ENCODE measurements at places on chromosomes 4 and X.

DNA sequence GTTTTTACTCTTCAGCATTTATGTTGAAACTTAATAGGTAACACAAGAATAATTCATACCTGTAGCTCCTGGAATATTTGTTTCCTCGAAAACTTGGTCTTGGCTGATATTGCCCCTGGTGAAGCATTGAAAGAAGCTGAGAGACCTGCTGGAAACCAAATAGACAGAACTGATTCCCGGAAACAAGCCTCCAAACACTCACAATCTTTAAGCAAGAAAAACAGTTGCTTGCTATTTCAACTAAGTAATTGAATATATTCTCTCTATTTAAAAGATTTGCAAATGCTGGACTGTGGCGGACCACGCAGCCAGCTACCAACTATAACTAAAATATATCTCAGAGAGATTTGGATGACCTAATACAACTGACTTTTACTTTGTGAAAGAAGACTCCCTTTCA is 3.6 kb downstream of the PCDH18 start:
- DNase-seq = no peak

GRCh38 chrX:40273356-40274050 is 175.7 kb upstream of the BCOR start:
- no peak for DNase-seq

- no peak for DNase-seq
Observed at GRCh38 chrX:49039598-49040375, 3.4 kb downstream of the TFE3 start.

GRCh38 chr4:164188236-164188635 is 565.7 kb upstream of the SMIM31 start:
- DNase-seq = no peak

GRCh38 chr4:109091727-109092409 is 210.6 kb downstream of the COL25A1 start:
- no peak for DNase-seq

- no peak for DNase-seq
Observed at GRCh38 chr4:105126311-105127169, 20.1 kb upstream of the TET2 start.

GRCh38 chr4:78683352-78683751 is 92.8 kb upstream of the BMP2K start:
- no peak for DNase-seq

DNA sequence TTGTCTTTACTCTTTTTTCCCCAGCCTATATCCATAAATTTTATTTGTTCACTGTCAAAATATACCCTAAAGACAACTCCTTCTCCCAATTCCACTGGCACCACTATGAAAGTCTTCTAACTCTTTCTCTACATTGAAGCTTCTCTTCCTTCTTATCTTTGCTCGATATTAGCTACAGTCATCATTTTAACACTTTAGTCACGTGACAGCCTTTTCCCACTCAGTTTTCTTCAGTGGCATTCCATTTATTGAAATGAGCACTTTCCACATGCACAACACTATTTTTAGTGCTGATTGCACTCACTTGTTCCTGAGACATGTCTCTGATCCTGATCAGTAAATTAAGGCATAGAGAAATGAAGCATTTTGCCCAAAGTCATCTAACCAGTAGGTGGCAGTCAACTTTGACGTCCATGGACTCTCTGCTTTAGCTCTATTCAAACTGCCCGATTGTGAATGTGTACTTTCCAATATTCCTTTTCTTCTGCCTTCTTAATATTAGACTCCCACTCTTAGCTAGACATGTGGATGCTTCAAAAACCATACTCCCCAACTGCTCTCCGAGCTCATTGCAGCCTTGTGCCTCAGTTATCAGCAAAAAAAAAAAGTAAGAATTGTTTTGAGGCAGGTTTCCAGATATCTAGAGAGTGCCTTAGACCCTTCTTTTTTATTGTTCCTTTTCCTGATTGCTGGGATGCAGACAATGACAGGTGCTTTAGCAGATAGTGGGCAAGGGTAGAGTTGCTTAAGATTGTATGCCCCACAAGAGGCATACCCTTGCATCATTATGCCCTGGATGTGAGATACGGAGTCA is 394.4 kb upstream of the ADGRL3 start:
- no peak for DNase-seq

DNA sequence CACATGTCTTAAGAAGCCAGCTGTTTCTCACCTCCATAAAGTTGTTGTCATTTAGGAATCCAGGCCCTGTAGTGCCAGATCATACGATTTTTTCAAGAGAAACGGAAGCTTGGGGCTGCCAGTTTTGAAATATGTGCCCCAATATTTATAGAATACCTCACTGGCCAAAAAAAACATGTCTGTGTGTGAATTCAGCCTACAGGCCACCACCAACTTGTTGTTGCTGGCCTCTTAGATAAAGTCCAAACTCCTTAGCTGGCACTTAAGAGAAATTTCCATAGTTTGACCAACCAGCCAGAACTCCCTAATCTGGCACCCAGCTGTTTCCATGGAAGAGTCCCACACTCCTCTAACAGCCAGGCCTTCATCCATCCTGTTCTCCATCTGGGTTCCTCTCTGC is 74.1 kb downstream of the WDR19 start:
- DNase-seq = no peak

GRCh38 chr4:54877006-54877405 is 219.2 kb downstream of the KIT start:
- no peak for DNase-seq

DNA sequence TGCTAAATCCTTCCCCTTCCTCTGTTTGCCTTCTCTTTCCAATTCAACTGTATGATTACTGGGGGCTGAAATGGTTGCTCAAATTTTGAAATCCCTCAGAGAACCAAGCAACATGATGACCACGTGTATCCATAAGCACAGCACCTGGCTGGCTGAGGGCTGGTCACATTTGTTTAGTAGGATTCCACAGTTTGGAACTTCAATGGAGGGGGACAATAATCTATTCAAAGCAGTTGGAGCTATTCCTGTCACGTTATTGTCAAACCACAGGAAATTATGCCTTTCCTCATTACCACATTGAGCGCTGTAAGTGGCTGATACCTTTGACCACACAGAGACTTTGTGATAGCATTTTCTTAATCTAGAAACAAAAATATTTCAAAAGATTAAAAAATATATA is 7.0 kb downstream of the TMSB4X start:
- DNase-seq = no peak

DNA sequence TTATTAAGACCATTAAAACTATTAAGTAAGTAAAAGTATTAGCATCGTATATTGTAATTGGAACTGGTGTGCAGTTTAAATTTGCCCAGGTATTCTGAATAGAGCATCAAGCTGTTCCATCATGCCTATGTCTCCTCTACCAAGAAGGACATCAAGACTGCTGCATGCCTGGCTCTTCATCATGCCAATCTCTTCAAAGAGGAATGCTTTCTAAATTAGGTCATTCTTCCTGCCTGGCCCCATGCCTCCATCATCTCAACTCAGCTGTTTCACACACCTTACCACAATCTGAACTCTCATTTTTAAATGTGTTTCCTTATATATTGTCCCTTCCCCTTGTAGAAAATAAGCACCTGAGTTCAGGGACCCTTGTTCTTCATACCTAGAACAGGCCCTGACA is 270.5 kb upstream of the PPARGC1A start:
- DNase-seq = no peak

DNA sequence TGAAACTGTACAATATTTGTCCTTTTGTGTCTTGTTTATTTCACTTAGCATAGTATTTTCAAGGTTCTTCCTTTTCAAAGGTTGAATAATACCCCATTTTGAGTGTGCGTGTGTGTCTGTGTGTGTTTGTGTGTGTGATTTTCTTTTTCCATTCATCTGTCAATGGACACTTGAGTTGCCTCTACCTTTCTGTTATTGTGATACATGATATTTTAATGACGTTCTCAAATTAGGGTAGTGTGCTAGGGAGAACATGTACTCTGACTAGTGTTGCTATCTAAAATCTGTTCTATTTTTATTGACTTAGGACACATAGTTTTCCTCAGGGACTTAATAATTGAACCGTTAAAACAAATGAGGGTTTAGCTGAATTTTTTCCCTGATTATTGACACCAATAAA is 9.9 kb downstream of the MMRN1 start:
- no peak for DNase-seq

DNA sequence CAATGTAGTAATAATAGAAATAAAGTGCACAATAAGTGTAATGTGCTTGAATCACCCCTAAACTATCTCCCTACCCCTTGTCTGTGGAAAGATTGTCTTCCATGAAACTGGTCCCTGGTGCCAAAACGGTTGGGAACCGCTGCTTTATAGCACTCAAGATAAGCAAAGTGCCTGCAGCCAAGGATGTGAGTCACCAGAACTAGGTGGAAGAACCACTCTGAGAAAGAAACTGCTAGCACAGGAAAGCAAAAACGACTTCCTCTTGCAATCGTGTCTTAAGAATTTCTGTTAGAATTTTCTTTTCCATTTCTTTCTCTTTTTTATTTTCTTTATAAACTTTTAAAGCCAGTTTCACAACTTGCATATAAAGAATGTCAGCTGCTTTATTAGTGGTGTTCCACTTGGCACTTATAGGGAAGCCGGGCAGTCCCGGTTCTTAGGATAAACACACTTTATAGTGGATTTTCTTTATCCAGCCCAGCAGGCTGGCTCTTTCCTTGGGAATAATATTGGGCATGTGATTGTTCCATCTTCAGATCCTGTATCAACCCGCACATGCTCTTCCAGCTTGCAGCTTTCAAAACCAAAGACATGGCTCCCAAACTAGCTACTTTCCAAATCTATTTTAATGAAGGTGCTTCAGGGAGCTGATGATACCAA is 32.3 kb upstream of the CXCL8 start:
- no peak for DNase-seq

GRCh38 chr4:84167564-84167963 is 331.5 kb downstream of the NKX6-1 start:
- DNase-seq = no peak

DNA sequence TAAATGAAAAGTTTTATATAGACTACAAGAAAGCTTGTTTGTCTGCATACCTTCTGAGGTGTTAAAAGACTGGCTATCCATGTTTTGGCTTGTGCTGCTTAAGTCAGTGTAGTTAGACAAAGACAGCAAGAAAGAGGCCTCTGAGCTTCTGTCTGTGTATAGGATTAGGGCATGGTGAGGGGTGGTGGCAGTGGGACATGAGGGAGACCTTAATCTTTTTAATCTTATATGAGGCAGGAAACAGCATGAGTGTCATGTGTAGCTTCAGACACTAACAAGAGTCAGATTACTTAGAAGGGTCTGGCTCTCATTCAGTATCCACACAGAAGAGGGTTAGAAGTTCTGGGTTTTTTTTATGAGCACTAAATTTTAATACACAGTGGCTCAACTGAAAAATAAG is 213.3 kb downstream of the GABRG1 start:
- no peak for DNase-seq

- DNase-seq = no peak
Observed at GRCh38 chrX:110442635-110443034, 84.0 kb downstream of the RTL9 start.

GRCh38 chr4:2907706-2908293 is 55.4 kb downstream of the NOP14 start:
- DNase-seq = no peak

DNA sequence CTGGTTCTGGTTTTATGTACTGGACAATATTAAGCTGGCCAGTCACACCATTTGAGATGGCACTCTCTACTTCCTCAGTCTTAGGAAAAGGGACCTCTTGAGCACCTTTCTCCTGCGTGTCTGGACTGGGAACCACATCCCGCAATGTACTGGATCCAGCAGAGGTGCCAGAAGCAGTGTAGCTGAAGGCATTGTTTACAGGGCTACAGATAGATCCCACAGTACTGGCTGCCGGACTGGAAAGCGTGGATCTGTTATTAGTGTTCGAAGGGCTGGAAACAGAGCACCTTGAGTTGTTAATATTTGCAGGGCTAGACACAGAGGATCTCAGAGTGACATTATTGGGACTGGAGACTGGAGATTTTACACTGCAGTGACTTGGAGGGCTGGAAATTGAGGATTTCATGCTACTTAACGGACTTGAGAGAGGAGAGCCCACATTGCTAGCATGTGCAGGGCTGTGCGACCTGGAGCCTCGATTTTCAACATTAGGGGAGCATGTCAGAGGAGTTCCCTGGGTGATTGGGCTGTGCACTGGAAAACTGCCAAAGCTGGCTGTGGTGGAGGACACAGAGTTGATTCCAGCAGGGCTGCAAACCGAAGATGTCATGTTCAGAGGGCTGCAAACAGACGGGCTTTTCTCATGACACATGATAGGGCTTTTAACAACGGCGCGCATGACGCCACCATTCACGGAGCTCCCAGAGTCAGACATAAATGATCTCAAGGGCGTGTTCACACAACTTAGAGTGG is 6.4 kb downstream of the NR3C2 start:
- no peak for DNase-seq

- no peak for DNase-seq
Observed at GRCh38 chrX:100090931-100091330, 319.1 kb downstream of the PCDH19 start.

DNA sequence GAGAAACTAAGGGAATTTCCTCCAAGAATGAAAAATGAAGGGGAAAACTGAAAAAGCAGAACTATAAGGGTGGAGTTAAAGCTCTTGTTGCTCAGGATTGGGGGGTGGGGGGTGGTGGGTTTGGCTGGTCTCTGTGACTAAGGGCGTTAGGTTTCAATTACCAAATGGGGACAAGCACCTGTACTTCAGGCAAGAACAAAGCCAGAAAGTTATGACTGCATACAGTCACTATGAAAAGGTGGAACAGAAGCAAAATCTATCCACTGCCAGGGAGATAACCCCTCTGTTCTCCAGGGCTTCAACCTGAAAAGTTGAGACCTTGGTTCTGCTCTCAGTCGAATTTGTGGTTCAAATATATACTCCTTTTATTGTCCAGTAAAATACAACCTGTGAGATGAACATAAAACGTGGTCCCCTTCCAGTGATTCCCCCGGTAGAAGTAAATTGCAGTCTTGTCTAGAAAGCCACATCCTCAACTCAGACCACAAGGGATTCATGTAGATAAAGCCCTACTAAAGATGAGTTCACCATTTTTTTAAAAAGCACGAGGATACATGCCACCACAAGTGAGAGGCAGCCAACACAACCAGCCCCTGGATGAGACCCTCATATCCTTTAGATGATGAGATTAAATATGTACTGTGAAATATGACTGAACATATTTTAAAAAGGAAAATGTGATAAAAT is 257.1 kb upstream of the RPS6KA3 start:
- DNase-seq = no peak

GRCh38 chr4:99275885-99276284 is 14.9 kb downstream of the ADH1A start:
- DNase-seq = no peak

- DNase-seq = peak; percentile 37
Observed at GRCh38 chrX:275967-276580, 5.1 kb upstream of the PLCXD1 start.

- DNase-seq = no peak
Observed at GRCh38 chr4:146247356-146247755, 33.0 kb downstream of the REELD1 start.

GRCh38 chr4:11232015-11232414 is 196.7 kb downstream of the HS3ST1 start:
- no peak for DNase-seq

DNA sequence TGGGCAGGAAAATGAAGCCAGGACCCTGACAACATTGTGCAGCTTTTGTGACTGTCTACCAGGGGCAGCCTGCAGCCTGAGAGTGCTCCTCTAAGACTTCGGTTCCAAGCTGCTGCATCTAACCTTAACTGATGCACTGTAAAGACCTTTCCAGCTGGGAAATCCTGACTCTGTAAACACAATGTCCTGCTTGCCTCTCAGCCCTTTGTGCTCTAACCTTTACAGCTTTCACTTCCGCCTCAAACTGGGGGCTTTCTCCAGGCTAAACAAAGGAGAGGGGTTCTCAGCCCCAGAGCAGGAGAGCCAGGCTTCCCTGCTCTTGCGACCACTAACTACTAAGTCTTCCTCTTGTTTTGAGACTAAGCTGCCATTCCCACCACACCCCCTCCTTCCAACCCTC is 19.3 kb upstream of the RASL11B start:
- no peak for DNase-seq

- DNase-seq = peak; percentile 82
Observed at GRCh38 chrX:71533851-71534561, 1.1 kb downstream of the OGT start.

Data from naive thymus-derived CD8-positive, alpha-beta T cell (primary cell).